Body of pancreas (tissue), 4 donors: ENCODE measurements at places on chromosomes 16 and 17. TPM values are rescaled to one million over a fixed set of nuclear protein-coding genes. Genes with fewer than 3 reads are reported as not detected.

SGCA gene
- 1.3 TPM for total RNA-seq

PRSS8 gene
- total RNA-seq: 81.7 TPM

CCL16 gene
- not detected for total RNA-seq

FBXL20 gene
- total RNA-seq: 6.7 TPM

MYH8 gene
- total RNA-seq: not detected

NACA2 gene
- 1.6 TPM for total RNA-seq

CD300LG gene
- 1.8 TPM for total RNA-seq

SMPD3 gene
- 4.6 TPM for total RNA-seq

SYCE1L gene
- 1.0 TPM for total RNA-seq

TBC1D3E gene
- total RNA-seq: not detected

ZNF750 gene
- total RNA-seq: not detected

TNS4 gene
- total RNA-seq: not detected

DNA sequence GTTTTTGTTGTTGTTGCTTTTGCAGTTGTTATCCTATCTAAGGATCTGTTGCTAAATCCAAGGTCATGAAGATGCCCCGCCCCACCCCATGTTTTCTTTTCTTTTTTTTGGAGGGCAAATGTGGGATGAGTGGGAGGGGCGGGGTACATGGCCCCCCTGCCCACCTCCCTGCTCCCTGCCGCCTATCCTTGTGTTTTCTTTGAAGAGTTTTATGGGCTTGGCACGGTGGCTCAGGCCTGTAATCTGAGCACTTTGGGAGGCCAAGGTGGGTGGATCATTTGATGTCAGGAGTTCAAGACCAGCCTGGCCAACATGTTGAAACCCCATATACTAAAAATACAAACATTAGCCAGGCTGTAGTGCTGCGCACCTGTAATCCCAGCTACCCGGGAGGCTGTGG lies 18.8 kb upstream of the GOSR1 start:
- DNase-seq: no peak

- DNase-seq: no peak
Observed at GRCh38 chr17:31787857-31788570, 71.0 kb downstream of the COPRS start.

GRCh38 chr17:63701868-63702720 lies 2.2 kb upstream of the LIMD2 start:
- DNase-seq: no peak

GRCh38 chr16:87165885-87166284 lies 151.3 kb downstream of the C16orf95 start:
- no peak for DNase-seq

- DNase-seq: no peak
Observed at GRCh38 chr16:56915336-56916119, 16.4 kb upstream of the HERPUD1 start.

DNA sequence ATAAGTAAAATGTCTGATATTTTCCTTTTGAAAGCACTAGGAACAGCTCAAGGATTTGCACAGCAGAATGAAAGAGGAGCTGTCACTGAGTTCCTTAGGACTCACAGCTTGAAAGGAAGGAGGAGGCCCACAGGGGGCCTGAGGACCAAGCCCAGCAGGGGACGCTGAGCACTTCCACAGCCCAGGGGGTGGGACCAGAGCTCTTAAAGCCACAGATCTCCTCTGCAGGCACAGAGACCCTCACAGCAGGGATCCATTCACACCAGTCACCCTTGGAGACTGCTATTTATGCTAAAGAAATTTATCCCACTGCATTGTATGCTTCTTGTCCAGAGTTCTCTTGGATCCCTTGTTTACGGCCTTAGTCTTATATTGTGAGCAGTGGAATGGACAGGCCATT lies 253.3 kb downstream of the STX8 start:
- DNase-seq: no peak

DNA sequence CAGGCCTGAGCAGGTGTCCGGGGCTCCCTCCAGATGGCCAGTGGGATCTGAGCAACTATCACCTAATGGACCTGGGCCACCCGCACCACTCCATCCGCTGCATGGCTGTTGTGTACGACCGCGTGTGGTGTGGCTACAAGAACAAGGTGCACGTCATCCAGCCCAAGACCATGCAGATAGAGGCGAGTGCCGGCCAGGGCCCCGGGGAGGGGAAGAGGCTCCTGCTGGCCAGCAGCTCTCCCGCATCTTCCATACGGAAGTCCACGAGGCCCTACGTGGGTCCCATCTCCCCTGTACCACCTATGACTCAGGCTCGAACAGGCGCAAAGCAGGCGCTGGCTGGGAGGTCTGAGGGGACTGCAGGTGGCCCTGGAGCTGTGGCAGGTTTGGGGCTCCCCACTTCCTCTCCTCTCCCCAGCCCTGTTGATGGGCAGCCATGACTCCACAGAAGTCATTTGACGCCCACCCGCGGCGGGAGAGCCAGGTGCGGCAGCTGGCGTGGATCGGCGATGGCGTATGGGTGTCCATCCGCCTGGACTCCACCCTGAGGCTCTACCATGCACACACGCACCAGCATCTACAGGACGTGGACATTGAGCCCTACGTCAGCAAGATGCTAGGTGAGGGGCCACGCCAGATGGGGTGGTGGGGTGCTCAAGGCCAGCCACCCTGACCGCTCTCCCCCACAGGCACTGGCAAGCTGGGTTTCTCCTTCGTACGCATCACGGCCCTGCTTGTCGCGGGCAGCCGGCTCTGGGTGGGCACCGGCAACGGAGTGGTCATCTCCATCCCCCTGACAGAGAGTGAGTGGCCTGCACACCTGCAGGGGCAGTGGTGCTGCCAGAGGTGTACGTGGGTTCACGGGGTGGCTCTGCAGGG lies 4.0 kb downstream of the NME3 start:
- no peak for DNase-seq

DNA sequence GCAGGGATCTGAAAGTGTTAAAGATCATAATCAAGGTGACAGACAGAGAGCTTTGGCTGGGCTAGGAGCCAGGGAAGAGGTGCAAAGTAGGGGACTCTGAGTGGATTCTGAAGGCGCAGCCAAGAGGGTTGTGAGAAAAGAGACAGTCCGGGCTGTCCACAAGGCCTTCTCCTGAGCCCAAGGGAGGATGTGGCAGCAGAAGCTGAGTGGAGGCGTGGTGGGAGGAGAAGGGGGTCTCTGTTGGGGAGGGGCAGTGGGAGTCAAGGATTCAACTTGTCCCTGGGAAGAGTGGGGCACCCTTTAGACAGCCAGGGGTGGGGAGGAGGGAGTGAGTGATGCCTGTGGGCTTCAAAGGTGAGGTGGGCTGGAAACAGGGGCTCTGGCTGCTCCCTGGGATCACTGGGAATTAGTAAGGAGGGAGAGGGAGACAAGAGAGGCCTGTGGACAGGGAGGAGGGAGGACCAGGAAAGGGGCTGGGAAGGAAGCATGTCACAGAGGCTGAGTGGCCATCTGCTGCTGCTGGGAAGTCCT lies 10.6 kb downstream of the CES1 start:
- DNase-seq: no peak

- DNase-seq: no peak
Observed at GRCh38 chr16:77844801-77845200, 56.4 kb downstream of the VAT1L start.

GRCh38 chr17:38400286-38400685 lies 28.0 kb upstream of the ARHGAP23 start:
- DNase-seq: no peak

GRCh38 chr16:27928542-27928941 lies 135.0 kb downstream of the GSG1L start:
- DNase-seq: no peak

- peak; percentile 96 for DNase-seq
Observed at GRCh38 chr17:81034779-81035520, at the start of gene BAIAP2. TSS of gene BAIAP2 (plus strand) at chr17:81035151. CDS start at chr17:81035255, 104 bp downstream.

- DNase-seq: no peak
Observed at GRCh38 chr17:79490530-79490929, 120.3 kb downstream of the RBFOX3 start.

DNA sequence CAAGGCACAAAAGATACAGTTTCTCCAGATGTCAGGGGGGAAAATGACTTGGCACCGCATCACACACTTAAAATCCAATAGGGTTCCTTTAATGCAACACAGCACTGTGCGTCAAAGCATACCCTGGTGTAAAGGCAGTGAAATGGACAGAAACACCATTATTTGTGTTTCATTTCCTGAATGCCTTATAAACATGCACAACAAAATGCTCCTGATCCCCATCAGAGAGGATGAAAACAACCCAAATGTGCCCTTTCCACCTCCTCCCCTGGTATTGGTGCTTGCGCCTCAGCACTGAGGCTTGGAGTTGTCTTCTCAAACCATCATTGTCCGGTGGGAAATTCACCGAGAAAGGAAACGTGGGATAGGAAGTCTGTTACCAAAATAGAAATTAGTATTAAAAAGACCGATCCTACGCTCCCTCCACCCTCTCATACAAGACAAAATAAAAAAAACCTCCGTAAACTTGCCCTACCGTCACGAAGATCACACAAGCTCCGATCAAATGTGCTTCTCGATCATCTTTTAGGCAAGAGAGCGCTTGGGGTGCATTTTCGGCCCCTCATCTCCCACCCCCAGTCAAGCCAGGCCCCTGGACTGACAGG lies 722 bp downstream of the CDC27 start:
- DNase-seq: no peak

DNA sequence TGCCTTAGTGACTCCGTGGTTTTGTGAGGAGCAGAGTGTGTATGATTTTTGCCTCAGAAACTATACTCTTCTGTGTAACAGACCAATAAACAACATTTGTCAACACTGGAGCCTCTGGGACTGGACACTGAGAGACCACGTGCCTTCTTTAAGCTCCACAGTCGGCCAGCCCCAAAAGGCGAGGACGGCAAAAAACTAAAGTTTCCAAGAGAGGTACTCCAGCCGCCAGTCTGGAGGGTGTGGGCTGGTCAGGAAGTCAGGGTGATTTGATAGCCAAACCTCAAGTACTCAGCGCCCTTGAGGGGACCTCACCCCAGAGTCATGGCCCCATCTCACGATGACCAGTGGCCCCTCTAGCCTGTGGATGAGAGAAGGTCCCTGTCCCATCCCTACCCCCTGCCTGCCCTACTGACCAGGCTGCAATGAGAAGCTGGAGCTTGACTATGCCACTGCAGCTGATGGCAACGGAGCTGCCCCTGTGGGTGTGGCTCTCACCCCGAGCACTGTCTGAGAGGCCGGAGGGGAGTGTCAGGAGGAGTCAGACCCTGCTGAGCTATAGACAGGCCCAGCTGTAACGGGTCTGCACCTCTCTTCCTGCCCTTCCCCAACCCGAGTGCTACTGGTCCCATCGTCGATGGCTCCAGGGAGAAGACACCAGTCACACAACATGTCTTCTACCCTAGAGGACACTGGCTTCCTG lies 19.8 kb downstream of the MNT start:
- no peak for DNase-seq

GRCh38 chr17:2302778-2303203 lies 794 bp downstream of the SMG6 start:
- no peak for DNase-seq

GRCh38 chr17:8791910-8792270 lies 7.3 kb downstream of the MFSD6L start:
- no peak for DNase-seq

DNA sequence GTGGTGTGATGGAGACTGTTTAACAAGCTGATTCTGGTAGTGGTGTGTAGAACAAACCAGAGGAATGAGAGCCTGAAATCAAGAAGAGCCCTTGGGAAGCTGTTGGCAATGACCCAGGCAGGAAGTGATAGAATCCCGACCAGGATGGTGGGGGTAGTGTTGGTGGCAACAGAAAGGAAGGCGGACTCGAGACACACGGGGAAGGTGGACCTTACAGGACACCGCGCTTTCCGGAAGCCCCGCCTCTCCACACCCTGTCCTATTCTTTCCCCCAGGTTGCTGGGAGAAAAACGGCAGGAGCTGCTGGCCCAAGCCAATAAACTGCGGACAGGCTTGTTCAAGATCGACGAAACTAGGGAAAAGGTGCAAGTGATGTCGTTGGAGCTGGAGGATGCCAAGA lies 30.0 kb upstream of the KDM6B start:
- peak; percentile 53 for DNase-seq

GRCh38 chr17:49734515-49735490 lies 27.0 kb upstream of the SLC35B1 start:
- no peak for DNase-seq

DNA sequence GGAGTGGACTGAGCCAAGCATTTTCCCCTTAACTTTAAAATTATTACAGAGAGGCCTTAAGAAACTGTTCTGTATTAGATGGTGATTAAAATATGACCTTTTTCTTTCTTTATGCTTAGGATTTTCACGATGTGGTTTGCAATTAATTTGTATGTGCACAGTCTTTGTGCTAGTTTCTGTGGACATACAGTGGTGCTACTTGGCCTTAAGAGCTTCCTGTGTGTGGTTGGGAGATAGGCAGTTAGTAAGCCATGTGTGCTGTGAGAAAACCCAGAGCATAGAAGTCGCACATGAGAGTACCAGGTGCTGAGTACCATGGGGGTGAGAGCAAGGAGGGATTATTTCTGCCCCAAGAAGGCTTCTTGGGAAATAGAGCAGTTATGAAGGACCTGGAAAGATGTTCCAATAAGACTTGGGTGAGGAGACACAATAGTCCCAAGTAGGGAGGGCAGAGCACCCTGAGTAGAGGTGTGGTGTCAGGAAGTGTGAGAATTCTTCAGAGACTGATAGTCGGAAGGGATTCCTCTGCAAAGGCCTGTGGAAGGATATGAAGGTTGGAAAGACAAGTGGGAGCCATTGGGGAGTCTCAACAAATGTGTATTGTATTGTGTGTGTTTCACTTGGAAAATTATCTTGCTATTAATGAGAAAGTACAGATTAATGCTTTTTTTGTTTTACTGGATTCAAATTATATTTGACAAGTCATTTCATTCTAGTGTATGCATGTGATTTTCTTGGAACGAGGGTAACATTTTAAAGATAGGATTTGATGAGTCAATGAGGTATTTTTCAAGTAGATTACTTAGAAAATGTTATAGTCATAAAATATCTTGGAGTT lies 239.9 kb downstream of the PRKCA start:
- no peak for DNase-seq

- no peak for DNase-seq
Observed at GRCh38 chr17:55659661-55660060, 63.0 kb downstream of the TMEM100 start.
